Hematopoietic multipotent progenitor cell treated with erythropoietin and hydrocortisone succinate and interleukin-3 and kit ligand, for 17 days (in vitro differentiated cells): ENCODE measurements at places on chromosomes 7 and 10.

DNA sequence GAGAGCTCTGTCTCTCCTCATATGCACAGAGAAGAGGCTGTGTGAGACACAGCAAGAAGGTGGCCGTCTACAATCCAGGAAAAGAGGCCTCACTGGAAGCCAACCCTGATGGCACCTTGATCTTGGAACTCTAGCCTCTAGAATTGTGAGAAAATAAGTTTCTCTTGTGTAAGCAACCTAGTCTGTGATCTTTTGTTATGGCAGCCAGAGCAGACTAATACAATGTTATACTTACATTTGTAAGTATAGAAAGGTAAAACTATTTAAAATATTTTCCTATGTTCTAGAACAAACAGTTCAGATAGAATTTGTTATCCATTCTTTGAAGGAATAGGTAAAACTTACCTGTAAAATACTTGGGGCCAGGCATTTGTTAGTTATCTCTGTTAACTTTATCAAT lies 53.3 kb downstream of the LRMDA start:
- DNase-seq: no peak

DNA sequence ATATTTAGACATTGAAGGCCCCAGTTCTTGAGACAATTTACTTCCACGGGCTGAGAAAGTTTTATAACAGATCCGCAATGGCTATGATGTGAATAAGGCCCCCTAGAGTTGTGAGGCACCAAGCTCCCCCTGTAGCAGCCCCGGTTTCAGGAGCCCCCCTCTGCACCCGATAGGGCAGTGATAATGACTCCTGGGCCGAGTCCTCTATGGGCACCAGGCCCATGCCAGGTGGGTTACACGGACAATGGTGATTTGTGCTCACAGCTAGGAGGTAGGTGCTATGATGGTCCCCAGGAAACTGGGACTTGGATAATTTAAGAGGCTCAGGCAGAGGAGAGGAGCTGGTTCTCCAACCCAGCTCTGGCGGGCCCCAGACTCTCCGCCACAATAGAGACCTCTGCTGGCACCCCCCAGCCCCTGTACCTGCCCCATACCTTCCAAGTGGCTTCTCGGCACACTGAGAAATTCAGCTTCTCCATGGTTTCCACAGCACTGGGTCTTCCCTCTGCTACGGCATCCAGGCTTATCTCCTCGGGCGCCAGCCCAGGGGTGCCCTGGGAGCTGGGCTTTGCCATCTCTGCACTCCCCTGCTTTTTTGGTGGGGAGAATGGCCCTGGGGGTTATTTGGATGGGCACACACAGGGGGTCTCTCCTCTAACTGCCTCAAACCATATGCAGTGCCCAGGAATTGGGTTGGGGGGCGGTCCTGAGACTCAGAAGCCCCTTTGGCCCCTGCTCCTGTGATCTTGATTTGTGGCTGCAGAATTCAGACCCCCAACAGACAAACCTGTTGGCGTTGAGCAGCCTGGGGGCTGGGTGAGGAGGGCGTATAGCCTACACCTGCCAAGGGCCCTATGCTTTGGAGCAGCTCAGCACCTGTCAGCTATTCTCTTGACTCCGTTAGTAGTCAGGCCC lies 12.2 kb upstream of the KCP start:
- no peak for DNase-seq

DNA sequence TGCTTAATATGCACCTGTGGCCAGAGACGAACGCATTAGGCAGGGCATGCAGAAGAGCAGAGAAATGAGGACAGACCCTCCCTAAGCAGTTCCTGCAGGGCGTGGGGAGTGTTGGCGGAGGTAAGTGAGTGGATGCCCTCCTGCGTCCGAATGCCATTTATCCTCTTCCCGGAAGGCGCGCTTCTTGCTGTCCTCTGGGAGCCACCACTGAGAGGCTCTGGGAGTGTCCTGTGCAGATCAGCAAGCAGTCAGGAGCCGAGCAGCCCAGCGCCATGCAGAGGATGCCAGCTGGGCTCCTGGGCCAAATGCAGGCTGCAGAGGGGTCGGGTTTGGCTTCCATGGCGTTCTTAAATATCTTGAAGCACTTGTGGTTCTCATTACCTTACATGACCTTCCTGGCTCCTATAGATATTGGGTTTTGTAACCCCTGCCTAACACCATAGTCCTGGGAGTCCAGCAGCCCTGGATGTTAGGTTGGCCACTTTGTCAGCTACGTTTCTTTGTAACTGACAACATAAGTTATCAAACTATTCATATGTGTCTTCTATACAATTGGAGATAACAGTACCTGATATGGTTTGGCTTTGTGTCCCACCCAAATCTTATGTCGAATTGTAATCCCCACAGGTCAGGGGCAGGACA lies 30.0 kb upstream of the SLIT1 start:
- no peak for DNase-seq

DNA sequence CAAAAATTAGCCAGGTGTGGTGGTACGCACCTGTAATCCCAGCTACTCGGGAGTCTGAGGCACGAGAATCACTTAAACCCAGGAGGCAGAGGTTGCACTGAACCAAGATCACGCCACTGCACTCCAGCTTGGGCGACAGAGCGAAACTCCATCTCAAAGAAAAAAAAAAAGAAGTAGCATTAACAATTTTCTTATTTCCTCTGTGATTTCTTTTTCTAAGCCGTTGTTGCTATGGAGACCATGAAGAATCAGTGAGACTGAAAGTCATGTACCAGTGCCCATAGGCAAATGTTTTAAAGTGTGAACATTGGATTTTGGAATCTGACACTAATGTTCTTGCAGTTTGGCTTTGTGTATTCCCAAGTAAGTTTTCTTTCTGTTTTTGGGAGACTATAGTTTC lies 18.4 kb upstream of the MAP3K8 start:
- DNase-seq: no peak

- no peak for DNase-seq
These were observed 27.2 kb downstream of the EBF3 start for GRCh38 chr10:129936923-129937300.

DNA sequence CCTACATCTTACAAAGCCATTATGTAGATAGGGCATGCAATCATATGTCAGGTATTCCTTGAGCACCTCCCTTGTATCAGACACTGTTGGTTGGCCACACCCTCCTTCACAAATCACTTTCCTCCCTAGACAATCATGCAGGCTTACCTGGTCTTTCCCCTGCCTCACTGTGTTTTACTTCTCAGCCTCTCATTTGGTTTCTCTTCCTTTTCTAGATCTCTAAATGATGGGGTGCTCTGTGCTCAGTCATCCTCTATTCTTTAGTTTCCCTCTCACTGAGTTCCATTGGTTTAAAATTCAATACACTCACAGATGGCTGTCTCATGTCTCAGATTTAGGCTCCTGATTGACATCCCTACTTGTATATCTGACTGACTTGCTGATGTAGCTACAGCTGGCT lies 31.4 kb downstream of the ANK3 start:
- no peak for DNase-seq

GRCh38 chr7:106075937-106076336 lies 36.2 kb downstream of the SYPL1 start:
- no peak for DNase-seq

DNA sequence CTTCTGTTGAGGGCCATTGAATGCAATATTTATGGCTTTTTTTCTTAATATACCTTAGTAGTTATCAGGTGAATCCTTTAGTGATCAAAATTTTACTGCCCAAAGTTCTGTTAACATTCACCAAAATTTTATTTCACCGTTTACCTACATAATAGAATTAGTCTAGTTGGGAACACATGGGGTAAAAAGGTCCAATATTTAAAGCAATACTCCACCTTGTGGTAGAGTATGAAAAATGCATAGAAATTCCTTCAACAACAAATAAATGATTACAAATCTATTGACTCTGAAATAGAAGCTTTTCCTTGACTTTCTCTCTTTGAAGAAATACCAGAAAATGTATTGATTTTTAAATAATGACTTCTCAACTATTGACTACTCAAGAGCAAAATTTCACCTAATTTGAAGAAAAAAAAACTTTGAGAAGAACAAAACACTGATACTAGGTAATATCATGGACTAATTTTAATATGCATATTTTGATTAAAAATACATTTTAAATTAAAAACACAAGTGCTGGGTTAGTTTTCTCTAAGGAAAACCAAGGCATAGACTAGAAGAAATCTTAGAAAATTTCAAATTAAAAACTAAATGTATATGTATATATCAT lies 43.3 kb downstream of the POLR1F start:
- DNase-seq: no peak

GRCh38 chr10:5942001-5942400 lies 35.3 kb downstream of the IL15RA start:
- DNase-seq: no peak

DNA sequence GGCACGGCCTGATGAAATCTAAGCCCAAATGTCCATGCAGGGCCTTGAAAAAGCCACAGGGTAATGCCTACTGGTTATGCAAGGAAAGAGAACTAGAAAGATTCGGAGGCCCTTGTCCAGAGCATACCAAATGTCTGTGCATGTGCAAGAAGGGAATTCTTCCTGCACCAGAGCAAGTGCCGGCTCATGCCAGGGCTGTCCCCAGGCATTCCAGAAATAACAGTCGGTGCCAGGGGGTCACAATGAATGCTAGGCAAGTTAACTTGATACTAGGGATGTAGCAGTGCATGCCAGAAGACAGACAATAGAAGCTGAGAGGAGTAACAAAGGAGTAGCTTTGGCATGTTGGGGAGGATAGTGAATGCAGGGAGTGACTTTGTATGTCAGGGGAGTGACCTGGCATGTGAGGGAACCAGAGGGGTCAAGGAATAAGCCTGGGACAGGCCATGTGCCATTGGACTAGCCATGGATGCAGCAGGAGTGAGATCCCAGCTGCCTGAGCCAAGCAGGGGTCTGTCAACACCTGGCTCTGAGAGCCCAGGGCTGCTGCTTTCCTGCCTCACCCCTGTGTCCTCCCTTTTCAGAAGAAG lies 119.5 kb upstream of the UNC5B start:
- DNase-seq: no peak

DNA sequence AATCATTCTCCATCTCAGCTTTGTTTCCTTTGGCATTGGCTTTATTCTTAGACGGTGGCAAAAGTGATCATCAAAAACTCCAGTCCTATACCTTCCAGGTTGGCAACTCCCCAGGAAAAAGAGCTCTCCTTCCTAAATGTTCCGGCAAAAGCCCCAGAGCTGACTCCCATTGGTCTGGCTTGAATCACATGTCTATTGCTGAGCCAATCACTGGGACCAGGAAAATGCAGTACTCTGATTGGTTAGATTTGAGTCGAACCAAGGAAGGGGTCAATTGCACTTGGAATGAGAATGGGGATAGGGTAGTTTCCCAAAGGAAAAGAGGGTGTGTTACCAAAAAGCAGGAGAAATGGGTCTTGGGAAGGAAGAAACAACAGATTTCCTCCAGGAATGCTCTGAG lies 22.3 kb downstream of the LEP start:
- DNase-seq: no peak

DNA sequence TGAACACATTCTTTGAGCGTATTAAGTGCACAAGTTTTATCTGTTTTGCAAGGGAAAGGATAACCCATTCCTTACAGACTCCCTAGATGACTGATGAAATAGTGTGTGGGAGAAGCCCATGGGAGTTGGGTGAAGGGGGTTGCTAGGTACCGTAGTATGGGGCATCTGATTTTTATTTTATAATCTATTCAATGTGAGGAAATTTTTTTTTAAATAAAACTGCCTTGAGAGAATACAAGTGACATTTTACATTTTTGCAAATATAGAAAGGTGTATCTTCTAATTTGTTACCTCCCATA lies 1.4 kb downstream of the BTAF1 start:
- no peak for DNase-seq

- DNase-seq: peak; percentile 24
These were observed 1.6 kb downstream of the FAM204A start for GRCh38 chr10:118340486-118340885.

DNA sequence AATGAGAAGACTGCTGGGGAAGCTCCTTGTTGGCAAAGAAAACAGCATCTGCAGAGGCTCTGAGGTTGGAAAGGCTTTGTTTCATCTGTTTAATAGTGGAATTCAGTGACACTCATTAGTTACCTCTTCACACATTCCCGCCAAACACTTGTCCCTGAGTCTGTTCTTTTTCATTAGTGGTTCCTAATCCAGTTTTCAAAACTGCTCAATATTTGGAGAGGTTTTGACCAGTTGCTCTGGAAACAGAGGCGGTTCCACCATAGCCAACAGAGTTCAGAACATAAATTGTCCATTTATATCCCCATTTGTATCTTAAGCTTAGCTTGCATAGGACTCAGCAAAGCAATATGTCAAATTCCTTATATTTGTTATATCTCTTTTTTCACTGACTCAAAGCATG lies 754.6 kb downstream of the AUTS2 start:
- DNase-seq: no peak

GRCh38 chr7:30750683-30751650 lies 968 bp upstream of the INMT start:
- DNase-seq: no peak

- peak; percentile 13 for DNase-seq
These were observed 214.4 kb downstream of the CREB5 start for GRCh38 chr7:28626624-28627262.

DNA sequence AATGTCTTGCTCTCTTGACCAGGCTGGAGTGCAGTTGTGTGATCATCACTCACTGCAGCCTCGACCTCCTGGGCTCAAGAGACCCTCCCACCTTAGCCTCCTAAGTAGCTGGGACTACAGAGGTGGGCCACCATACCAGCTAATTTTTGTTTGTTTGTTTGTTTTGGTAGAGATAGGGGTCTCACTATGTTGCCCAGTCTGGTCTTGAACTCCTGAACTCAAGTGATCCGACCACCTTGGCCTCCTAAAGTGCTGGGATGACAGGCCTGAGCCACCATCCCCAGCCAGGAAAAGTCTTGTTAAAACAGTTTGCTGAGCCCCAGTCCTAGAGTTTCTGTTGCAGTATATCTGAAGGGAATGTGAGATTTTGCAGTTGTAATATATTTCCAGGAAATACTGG lies 83.9 kb downstream of the SKIDA1 start:
- DNase-seq: no peak

- DNase-seq: no peak
These were observed 22.2 kb downstream of the LRRC20 start for GRCh38 chr10:70360215-70360614.

GRCh38 chr7:65503434-65504152 lies 129.9 kb downstream of the ZNF92 start:
- no peak for DNase-seq

- no peak for DNase-seq
These were observed 117.0 kb downstream of the OAT start for GRCh38 chr10:124301736-124302135.

- no peak for DNase-seq
These were observed 91.2 kb upstream of the PAX2 start for GRCh38 chr10:100653957-100654781.
